ENCODE measurements at places on chromosomes 13 and 19. TPM values are rescaled to one million over a fixed set of nuclear protein-coding genes. Genes with fewer than 3 reads are reported as not detected.

Gene KLHL26
- total RNA-seq, result 11.4 TPM

Gene RUBCNL
- not detected for total RNA-seq

DNA sequence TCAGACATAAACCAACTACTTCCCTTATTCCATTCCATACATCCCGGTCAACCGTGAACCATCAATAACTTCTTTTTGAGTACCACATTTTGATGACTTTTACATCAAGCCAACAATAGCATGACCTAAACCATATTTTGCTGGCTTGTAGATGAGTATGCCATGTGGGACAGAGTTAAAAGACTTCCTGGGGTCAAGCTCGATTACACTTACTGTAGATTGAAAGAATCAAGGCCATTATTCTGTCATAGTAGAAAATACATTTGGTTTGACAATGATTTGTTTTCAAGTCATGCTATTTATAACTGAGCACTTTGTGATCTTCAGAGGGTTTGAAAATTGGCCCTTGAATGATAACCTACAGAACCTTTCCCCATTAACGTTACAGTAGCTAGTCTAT is 1086.9 kb upstream of the PCDH20 start:
- DNase-seq, result no peak

GRCh38 chr19:30253581-30253996 is 118.6 kb upstream of the ZNF536 start:
- DNase-seq, result no peak

- DNase-seq, result no peak
These were observed 7.9 kb downstream of the INTS6 start for GRCh38 chr13:51444922-51445321.

GRCh38 chr13:44768239-44768638 is 192.1 kb upstream of the TSC22D1 start:
- DNase-seq, result peak; percentile 49

GRCh38 chr13:85529218-85529594 is 270.0 kb downstream of the SLITRK6 start:
- DNase-seq, result no peak

Gene JAK3
- 176 TPM for total RNA-seq

DNA sequence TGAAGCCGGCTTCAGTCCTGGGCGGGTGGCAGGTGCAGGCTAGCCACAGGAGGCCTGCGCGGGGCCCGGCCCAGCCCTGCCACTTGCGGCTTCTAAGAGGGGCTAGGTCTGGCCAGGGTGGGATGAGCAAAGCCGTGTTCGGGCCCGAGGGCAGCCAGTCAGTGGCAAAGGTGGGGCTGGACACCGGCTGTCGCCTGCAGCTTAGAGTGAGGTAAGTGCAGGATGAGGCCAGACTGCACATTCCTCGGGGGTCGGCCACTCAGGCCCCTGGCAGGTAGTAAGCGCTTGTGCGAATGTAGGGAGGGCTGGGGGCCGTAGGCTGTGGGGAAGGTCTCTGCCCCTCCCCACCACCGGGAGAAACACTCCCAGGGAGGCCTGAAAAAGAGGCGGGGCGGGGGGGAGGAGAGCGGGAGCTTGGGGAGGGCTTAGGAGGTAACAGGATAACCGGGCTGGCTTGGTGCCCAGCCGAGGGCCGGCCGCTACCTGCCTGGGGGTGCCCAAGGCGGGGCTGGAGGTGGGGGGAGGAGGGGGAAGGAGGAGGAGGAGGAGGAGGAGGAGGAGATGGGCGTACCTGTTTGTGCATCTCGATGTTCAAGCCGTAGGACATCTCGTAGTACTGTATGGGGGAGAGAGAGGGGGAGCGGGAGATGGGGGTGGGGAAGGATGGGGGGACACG is 6.4 kb downstream of the TLE5 start:
- no peak for DNase-seq

DNA sequence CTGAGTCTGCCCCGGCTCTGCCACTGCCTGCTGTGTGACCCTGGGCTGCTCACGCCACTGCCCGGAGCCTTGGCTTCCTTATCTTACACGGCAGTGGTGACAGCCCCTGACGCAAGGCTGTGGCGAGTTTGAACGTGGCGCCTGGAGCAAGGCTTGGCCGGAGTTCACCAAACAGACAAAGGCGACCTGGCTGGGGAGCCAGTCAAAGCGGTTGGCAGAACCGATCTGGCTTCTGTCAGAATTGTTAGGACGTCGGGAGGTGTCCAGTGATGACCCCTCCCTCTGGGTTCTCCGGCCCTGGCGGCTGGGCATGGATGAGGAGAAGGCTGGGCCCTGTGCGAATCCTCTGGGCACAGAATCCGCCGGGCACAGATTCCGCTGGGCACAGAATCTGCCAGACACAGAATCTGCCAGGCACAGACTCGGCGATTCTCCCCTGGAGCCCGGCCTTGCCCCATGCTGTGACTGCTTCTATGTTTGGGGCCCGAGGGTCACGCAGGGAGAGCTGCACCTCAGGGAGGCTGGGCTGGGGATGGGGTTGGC is 11.7 kb upstream of the TMEM255B start:
- no peak for DNase-seq

DNA sequence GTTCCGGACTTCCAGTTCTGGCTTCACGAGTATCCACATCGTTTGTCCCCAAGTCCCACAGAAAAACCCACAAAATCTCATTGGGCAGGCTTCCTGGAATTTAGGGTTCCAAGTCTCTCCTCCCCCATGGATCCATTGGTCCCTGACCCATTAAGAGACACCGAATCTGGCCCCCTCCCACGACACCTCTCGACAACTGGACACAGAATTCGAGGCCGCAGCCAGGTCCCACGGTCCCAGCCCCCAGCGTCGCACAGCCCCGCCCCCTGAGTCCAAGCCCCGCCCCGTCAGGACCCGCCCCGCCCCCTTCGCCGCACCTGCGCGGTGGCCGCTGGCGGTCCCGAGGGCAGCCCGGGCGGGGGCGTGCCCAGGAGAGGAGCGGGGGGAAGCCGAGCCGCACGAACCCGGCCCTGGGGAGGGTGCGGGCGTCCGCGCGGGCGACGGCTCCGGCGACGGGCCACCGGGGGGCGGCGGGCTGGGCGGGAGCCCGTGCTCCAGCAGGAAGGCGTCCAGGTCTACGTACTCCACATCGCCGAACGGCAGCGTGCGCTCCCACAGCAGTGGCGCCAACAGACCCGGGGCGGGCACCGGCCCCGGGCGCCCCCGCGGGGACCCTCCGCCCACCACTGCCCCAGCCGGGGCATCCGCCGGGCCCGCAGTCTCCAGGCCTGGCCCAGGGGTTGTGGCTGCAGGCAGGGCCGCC is 1.8 kb downstream of the DBP start:
- DNase-seq, result peak; percentile 73

Gene SIRT2
- total RNA-seq, result 47.1 TPM

GRCh38 chr13:94753327-94753726 is 41.0 kb upstream of the SOX21 start:
- no peak for DNase-seq

DNA sequence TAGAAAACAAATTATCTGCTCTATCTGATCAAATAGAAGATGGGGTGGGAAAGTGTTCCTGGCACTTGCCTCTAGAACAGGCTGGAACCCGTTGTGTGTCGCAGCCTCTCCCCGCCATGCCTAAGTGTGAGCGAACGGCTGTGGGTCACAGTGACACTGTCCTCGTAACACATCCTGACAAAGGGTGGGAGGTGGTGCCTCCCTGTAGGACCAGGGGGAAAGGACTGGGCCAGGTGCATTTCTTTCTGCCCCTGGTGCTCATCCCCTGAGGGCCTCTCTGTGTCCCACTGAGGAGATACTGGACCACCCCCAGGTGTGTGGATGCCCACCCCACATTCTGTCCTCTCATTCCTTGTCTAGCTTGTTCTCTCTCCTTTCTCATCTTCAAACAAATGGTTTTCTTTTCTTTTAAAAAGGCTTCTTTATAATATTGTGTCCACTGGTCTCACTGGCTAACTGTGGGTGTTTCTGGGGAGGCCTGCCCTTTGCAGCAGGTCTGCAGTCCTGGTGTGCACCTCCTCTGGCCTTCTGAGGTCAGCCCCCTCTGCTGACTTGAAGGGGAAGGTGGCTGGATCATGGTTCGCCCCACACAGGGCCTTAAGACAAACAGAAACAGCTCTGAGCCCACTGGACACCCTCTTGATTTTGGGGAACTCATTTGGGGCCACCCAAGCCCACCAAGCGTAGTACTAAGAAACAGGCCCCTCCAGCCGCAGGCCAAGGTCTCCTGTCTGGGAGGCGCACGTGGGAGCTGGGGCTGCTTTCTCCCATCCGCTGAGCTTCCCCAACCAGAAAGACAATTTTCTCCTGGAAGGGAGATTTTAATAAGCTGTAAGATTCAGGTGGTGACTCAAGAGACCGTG is 152.5 kb upstream of the SOX1 start:
- no peak for DNase-seq

- DNase-seq, result no peak
These were observed 105.6 kb upstream of the PEG3 start for GRCh38 chr19:56946159-56946558.

DNA sequence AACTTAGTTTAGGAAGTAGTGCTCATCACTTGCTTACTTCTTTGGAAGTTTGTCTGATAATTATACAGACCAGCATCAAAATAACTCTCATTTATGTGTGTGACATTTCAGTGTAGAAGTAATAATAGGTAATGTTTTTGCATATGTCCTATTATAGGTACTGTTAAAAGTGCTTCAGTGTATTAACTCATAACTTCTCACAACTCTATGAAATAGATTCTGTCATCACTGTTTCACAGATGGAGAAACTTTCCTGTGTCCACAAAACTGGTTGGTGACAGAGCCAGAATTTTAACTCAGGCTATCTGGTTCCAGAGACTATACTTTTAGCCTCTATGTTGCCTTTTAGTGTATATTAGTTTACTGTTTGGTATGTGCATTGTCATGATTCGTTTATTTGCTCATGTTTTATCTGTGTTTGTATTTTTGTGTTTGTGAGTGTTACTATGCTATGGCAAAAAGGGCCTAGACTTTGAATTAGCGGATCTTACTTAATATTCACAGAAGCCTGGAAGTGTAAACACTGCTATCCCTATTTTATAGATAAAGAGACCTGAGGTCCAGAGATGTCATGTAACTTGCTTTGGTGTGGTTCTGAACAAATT is 12.7 kb downstream of the LPAR6 start:
- no peak for DNase-seq

- no peak for DNase-seq
These were observed 1.1 kb downstream of the CDKN2D start for GRCh38 chr19:10567656-10568055.

DNA sequence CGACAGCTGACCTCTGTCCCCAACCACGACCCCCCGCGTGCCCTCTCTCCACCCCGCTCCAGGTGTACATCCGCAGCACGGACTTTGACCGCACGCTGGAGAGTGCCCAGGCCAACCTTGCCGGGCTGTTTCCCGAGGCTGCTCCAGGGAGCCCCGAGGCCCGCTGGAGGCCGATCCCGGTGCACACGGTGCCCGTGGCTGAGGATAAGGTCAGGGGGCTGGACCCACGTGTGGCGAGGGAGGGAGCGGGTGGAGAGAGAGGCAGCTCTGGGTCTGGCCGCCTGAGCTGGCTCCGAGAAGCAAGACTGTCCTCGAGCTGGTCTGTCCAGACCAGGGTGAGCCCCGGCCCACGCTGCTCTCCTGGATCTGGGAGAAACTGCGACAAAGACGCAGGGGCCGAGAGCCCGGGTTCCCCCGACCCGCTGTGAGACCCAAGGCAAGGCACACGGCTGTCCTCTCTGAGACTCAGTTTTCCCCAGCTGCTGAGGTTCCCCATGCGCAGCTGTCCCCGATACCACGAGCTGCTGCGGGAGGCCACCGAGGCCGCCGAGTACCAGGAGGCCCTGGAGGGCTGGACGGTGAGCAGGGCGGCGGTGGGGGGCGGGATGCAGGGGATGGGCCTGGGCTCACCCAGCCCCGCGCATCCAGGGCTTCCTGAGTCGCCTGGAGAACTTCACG is 1.5 kb downstream of the ACP4 start:
- DNase-seq, result no peak

DNA sequence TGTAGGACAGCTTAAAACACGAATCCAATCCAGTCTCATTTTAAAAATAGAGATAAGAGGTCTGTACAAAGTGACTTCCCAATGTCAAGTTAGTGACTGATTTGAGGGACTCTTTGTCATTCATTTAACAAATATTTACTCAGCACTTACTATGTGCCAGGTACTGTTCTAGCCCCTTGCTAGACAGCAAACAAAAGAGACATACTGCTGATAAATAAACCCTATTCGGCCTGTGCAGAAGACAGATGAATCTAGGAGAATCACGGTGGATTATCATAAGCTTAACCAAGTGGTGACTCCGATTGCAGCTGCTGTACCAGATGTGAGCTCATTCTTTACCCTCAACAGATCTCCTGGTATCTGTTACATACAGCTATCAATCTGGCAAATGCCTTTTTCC is 6.4 kb upstream of the ELF1 start:
- DNase-seq, result no peak

GRCh38 chr19:38199340-38199739 is 24.7 kb downstream of the DPF1 start:
- no peak for DNase-seq

- DNase-seq, result no peak
These were observed 5.3 kb downstream of the ELF1 start for GRCh38 chr13:41013835-41014234.

Gene CYP4F8
- not detected for total RNA-seq

DNA sequence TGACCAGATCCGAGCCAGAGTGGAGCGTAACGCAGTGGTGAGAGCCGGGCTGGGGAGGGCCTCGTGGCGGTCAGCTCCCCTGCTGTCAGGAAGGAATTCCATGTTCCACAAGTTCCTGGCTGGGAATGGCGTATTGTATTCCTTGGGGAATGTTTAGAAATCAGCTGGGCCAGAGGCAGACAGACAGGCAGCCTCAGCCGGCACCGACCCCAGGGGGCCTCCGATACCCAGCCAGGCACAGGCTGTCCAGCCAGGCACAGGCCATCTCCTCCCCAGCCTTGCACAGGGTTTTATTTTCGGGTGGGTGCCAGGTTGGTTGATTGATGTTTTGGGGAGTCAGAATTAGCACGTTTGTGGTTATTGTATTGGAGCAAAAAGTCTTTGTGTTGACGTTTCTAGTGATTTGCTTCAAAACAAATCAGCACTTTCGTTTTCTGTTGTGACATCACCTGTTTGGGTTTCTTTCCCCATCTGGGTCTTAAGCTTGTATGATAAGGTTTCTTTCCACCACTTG is 126.6 kb upstream of the MCF2L start:
- no peak for DNase-seq
